HT1080 (cell line): ENCODE measurements at places on chromosomes 1 and 21. TPM values are rescaled to one million over a fixed set of nuclear protein-coding genes. Genes with fewer than 3 reads are reported as not detected.
A peak's percentile ranks its signal among the peaks of the same experiment; 100 is the strongest.

SAMD11 gene
- total RNA-seq, result 0.37 and 0.50 TPM in 2 replicates

DNA sequence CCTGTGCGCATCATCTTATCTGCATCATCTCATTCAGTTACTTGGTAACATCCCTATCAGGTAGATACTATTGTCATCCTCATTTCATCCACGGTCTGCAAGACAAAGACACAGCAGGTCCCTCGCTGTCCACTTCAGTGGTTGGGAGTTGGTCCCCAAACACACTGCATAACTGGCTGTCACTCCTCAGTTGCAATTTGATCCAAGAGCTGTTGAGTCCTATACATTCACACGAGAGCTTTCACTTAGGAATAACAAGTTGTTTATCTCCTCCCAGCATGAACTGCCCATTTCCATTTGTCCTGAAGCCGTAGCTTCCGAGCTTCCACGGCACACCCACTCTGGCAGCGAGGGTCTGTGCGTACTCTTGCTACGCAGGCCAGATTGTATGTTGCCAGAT, 472.0 kb downstream of the CAMTA1 start:
- DNase-seq, result no peak

DNA sequence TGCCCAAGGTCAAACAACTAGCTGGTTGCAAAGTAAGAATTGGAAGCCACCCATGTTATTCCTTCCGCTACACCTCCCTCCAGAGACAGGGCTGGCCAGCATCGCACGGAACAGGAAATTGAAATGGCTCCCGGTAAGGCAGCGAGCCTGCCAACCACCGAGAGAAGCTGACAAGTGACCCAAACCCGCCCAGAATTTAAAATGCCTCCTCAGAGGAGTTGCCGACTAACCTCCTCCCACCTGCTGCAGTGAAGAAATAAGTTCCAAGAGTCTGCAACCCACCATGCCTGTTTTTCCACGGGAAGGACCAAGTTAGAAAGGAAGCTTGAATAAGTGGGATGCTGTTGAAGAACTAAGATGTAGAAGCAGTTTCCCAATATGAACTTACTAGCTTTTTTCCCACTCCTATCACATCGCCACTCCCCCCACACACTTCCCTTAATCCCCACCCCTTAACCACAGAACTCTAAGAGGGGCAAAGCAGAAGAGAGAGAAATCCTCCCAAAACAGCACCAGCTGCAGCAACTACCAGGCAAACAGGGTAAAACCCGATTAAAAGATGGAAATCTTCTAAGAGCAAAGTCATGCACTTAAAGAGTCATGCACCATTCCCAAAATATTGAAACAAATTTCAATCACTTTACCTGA, 78.6 kb downstream of the TIAM1 start:
- no peak for DNase-seq

- DNase-seq, result no peak
Measured at GRCh38 chr1:56570924-56571372, 8.4 kb downstream of the PLPP3 start.

DNA sequence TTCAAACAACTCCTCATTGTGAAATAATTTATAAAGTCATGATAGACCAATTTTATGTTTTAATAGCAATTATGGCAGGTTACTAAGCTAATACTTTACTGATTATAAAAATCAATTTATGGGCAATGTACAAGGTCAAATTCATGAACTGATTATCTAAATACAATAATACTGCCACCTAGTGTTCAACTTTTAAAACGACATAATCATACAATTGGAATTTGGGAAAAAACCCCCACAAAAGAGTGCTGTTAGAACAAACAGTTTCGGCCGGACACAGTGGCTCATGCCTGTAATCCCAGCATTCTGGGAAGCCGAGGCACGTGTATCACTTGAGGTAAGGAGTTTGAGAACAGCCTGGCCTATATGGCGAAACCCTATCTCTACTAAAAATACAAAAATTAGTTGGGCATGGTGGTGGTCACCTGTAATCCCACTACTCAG, 14.0 kb downstream of the GTF2B start:
- peak; percentile 39 for DNase-seq

DNA sequence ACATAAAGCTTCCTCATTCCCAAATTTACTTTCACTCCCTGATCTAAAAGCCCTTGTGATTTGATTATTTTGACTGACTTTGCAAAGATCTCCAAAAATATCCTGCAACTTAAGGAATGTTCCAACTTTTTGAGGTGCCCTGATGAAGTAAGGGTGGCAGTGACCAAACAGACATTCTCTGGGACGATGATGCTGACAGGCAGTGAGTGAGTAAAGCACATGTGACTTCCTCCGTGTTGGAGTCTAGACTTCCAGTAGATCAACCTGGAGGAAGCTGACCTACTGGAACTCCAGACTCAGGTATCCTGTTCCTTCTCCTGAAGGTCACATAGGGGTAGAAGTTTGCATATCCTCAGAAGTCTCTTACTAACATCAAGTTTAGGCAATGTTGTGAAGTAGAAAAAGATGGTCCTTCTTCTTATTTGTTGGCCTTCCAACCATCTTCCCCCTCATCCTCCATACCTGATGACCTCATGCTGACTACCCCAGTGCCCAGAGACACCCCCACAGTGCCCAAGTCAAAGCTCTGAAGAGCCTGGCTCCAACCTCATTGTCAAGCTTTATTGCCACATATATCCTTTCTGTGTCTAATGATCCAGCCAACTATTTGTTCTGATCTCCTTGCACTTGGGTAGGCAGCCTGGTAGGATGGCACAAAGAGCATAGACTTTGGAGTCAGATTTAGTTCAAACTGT, 16.0 kb downstream of the TNFSF4 start:
- DNase-seq, result peak; percentile 37

GRCh38 chr1:65508051-65508450, 87.6 kb downstream of the LEPR start:
- no peak for DNase-seq

GRCh38 chr1:212162635-212163034, 122.6 kb upstream of the PPP2R5A start:
- peak; percentile 46 for DNase-seq

DNA sequence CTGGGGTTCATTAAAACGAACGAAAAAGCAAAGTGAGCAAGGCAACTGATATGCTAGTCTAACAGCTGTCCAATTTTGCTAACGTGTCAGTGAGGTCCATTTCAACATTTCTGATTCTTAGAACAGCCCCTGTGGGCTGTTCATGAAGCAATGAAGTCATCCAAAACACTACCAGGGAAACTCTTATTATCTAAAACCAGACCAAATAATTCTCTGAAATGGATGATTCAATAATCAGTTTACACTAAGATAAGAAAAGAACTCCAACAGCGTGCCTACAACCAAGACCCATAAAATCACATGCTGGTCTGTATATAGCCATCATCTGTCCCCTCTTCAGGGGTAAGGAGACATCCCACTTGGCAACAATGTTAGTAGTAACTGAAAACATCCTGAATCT, 122.7 kb downstream of the TGFBR3 start:
- no peak for DNase-seq
